ENCODE measurements at places on chromosomes 12 and 14. TPM values are rescaled to one million over a fixed set of nuclear protein-coding genes. Genes with fewer than 3 reads are reported as not detected.

GPR132 gene
- 0.56 TPM for total RNA-seq

ADAMTS20 gene
- not detected for total RNA-seq

RIMKLB gene
- 15.5 TPM for total RNA-seq

SPIC gene
- total RNA-seq: not detected

WNT1 gene
- total RNA-seq: 0.24 TPM

MUCL1 gene
- not detected for total RNA-seq

C12orf54 gene
- total RNA-seq: not detected

SMIM41 gene
- not detected for total RNA-seq

CATSPERB gene
- not detected for total RNA-seq

FBXO21 gene
- total RNA-seq: 32.9 TPM

GPD1 gene
- 0.17 TPM for total RNA-seq

PLA2G1B gene
- total RNA-seq: not detected

EPYC gene
- not detected for total RNA-seq

Measured in A549 treated with GW870086 at 1 μM for 4 hours (cell line).